ENCODE measurements at places on chromosomes 5 and 9.

DNA sequence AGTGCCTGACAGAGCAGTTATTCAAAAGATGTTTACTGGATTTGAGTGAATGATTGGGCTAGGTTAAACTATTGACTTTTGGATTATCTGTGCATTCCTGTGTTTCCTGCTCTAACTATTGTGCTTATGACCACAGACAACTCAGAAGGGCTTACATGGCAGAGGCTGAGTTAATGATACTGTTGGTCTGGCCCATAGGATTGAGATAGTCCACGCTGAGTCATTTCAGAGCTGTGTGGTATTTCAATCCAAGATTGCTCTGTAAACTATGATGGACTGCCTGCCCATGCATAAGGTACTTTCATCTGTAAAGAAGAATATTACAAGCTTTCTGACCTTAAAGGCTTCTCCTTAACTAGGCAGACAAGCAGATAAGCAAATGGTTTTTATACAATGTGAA, 49.1 kb upstream of the SLIT3 start:
- DNase-seq: no peak

- DNase-seq: no peak
Measured at GRCh38 chr5:32471784-32472183, 27.2 kb upstream of the ZFR start.

DNA sequence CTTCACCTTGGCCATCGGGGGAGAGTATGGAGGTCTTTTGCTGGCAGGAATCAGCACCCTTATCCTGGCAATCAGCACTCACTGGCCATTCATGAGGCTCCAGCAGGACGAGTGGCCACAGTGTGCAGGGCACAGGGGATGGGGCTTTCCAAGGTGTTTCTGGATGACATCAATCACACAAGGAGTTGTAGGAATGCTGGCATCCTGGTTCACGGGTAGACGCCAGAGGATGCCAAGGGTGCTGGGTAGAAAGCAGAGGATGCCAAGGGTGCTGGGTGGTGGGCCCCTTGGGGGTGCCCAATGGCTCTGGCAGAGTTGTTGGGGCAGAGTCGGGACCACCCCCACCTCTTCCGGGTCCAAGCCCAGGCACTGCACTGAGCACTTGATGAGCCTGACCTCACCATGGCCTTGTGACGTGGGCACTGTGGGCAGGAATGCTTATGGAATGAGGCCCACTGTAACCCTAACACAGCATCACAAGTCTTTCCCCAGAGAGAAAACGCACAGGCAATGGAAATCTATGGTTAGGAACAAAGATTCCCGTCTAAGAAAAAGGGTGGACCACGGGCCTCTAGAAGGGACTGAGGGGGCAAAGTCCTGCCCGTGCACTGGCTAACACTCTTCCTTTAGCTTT, 29.1 kb downstream of the CEL start:
- no peak for DNase-seq

- no peak for DNase-seq
Measured at GRCh38 chr5:143428738-143429420, 25.4 kb upstream of the NR3C1 start.

DNA sequence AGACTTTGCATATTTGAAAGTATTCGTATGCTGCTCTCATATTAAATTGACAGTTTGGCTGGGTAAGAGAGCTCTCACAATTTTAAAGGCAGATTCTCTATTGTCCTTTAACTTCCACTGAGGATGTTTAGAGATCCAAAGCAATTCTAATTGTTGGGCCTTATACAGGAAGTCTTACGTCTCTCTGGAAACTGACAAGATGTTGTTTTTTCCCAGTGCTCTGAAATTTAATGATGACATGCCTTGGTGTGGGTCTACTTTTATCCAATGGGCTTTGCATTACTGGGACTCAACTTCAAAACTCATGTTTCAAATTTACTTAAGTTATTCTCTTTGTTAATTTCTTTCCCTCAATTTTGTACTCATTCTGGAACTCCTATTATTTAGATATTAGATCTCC, 191.5 kb downstream of the SNX18 start:
- no peak for DNase-seq

Data from CD4-positive, alpha-beta T cell treated with Interleukin-1 beta for 1 hour (primary cell).